ENCODE measurements at places on chromosomes 5 and 9. TPM values are rescaled to one million over a fixed set of nuclear protein-coding genes. Genes with fewer than 3 reads are reported as not detected.

The GARNL3 gene
- 2.9 TPM for total RNA-seq

The TAF11L5 gene
- not detected for total RNA-seq

The NEURL1B gene
- total RNA-seq: 0.65 TPM

The PCDHGC4 gene
- total RNA-seq: 6.3 TPM

The ZNF883 gene
- total RNA-seq: 4.7 TPM

The CARD9 gene
- total RNA-seq: 2.9 TPM

The ANGPTL2 gene
- total RNA-seq: 93.9 TPM

The EDIL3 gene
- total RNA-seq: 120 TPM

The TIMD4 gene
- not detected for total RNA-seq

The RUSC2 gene
- total RNA-seq: 60.8 TPM

The LMX1B gene
- total RNA-seq: under 0.01 TPM

The WDR5 gene
- 19.6 TPM for total RNA-seq

The PCYOX1L gene
- 4.2 TPM for total RNA-seq

The LCN12 gene
- not detected for total RNA-seq

The SIT1 gene
- total RNA-seq: not detected

The PHYHD1 gene
- total RNA-seq: 8.8 TPM

The TXN gene
- total RNA-seq: 177 TPM

The MYMK gene
- total RNA-seq: not detected

The PARP8 gene
- total RNA-seq: 11.1 TPM

The FST gene
- 80.5 TPM for total RNA-seq

The PPIC gene
- total RNA-seq: 29.6 TPM

The ADGRD2 gene
- total RNA-seq: not detected

The APBA1 gene
- total RNA-seq: 11.5 TPM

The CDH9 gene
- total RNA-seq: not detected

The HTR4 gene
- not detected for total RNA-seq

The CFAP90 gene
- not detected for total RNA-seq

The SPINK7 gene
- not detected for total RNA-seq

Measured in hair follicle dermal papilla cell (primary cell).